Bronchial epithelial cell (primary cell): ENCODE measurements at places on chromosomes 3 and 15. TPM values are rescaled to one million over a fixed set of nuclear protein-coding genes. Genes with fewer than 3 reads are reported as not detected.
A peak's percentile ranks its signal among the peaks of the same experiment; 100 is the strongest.

DNA sequence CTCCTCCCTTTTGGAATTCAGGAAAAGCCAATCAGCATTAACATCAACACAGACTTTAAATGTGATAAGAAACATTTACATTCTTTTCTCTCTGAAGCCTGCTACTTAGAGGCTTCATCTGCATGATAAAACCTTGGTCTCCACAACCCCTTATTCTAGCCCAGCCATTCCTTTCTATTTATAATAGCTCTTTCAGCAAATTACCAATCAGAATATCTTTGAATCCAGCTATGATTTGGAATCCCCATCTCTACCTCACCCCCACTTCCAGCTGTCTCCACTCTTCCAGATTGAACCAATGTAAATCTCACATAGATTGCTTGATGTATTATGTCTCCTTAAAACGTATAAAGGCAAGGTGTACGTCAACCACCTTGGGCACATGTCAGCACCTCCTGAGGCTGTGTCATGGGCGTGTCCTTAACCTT lies 139.7 kb downstream of the TUSC7 start:
- DNase-seq: no peak

- no peak for DNase-seq
These were observed 88.3 kb downstream of the ARIH1 start for GRCh38 chr15:72562386-72562785.

DNA sequence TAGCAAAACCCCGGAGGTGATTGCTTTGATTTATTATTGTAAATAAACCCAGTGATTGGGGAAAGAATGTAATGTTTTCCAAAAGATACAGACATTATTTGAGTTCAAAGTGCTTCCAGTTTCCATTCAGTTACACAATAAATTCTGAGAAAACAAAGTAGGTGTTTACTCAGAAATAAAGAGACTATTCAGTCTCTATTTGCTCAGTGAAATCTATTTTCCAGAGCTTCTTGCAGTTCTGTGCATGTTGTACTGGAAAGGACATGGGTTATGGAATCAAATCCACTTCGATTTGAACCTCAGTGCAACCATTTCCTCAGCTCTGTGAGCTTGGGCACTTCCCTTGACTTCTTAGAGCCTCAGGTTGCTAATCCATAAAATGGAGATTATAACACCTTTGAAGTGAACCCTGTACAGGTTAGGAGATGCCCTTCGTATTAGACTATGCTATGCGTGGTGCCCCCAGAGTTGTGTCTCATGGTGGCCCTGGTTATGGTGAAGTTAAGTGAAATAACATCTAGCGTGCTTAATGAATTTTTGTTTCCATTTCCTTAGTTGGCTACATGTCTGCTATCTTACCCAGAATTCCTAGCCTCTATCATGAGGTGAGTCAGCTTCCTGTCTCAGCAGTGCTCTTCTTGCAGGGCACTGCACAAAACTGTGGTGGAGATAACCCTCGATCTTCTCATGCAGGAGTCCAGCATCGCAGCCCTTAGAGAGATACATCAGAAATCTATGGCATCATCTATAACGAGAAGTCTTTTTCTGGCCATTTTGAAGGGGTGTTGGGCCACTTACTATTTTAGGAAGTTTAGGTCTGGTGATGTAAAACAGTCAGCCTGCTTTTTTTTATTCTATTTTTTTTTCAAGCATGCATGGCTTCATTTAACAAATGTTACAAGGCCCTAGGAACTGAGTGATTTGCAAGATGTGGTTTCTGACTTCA lies 97.7 kb downstream of the RPL39L start:
- DNase-seq: peak; percentile 9

GRCh38 chr15:67267440-67267839 lies 12.9 kb downstream of the IQCH start:
- DNase-seq: no peak

STAB1 gene
- total RNA-seq: under 0.01 and 0.13 TPM in 2 replicates

DNA sequence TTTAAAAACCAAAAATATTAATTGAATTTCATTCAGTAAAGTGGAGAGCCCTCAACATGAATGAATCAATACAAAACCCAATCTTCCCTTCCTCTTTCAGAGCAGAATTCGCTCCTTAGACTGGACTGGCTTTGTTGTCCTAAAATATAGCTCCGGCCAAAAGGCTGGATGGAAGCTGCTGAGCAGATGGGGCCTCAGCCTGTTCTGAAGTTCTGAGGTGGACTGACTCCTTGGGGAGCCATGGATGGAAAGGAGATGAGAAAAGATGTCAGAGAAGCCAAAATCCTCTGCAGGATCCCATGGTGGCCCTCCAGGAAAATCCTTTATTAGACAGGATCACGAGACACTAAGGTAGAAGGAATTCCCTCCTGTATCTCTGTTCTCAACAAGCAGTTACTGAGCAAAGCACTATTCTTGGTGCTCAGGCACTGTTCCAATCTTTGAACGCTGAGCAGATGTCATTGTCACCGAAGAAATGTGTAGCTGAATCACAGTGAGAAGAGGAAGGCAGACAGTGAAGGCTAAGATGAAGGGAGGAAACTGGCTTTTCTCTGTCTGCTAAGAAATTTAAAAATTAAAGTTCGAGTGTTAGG lies 122.0 kb downstream of the SEMA6D start:
- no peak for DNase-seq

DNA sequence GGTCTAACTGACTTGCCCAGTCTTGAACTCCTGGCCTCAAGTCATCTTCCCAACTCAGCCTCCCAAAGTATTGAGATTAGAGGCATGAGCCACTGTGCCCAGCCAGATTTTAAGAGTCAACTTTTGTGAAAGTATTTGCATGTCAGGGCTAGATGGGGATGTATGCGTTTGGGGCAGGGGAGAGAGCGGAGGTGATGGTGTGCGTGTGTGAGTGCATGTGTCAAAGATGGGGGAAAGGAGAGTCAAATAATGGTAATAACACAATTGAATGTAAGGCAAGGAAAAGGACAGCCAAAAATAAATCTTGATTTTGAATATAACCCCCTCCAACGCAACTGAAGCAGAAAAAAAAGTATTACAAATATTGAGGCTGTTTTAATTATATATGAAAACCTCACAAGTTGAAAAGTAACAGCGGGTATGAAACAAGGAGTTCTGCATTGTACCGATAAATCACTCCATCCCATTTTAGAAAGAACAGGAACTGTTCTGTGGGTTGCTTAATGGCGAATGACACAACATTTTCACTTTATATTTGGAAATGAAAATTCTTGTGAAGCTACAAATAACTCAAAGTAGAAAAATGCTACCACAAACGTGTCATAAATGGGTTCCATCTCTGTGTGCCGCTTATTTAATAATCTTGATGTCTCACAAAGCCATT lies 29.9 kb upstream of the LDHAL6B start:
- no peak for DNase-seq

CADM2 gene
- total RNA-seq: under 0.01 and 0.26 TPM in 2 replicates

DNA sequence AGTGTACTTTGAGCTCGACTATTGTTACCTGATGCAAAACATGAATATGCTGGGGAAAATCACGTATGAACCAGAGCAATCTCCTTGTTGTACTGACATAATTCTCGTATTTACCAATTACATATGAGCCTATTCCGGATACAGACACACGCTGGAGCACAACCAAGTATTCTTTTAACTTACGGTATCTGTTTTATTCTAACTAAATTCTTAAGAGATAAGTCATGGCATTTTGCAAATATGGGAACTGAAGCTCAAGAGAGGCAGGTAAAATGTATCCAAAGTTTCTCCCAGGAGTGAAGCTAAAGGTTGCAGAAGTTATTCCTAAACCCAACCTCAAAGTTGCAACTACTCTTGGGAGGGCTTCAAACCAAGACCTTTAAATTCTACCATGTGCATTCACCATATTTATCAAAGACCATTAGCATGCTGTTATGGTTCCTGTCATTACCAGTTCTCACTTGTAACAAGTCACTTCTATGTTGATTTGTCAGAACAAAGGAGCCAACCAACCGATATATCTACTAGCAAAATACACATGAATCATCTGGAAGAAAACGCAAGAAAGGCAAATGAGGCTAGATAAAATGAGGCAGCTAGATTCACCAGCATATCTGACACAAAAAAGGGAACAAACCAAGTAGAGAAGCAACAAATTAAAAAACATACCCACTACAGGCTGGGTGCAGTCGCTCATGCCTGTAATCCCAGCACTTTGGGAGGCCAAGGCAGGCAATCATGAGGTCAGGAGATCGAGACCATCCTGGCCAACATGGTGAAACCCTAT lies 17.8 kb downstream of the TBL1XR1 start:
- DNase-seq: peak; percentile 86

GRCh38 chr3:20316238-20316637 lies 130.2 kb upstream of the SGO1 start:
- DNase-seq: no peak

DNA sequence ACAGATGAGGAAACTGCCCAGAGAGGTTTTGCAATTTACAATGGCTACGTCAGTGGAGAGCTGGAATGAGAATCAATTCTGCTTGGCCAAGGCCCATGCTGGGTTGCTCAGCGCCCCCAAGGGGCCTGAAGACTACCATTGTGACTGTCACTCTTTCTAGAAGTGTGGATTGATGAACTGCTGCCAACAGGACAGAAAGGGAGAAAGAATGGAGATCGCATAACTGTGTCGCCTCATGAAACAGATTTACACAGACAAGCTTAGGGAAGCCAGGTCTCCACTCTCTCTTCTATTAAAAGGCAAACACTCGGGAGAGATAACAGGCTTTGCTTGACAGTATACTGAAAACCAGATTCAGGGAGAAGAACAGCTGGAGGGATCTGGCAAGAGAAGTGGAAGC lies 160.0 kb downstream of the STT3B start:
- DNase-seq: no peak

- DNase-seq: no peak
These were observed 56.2 kb downstream of the SH3BP5 start for GRCh38 chr3:15276028-15276724.

HRG gene
- total RNA-seq: not detected in 2 replicates

- no peak for DNase-seq
These were observed 49.3 kb downstream of the SNX4 start for GRCh38 chr3:125470671-125471070.

DNA sequence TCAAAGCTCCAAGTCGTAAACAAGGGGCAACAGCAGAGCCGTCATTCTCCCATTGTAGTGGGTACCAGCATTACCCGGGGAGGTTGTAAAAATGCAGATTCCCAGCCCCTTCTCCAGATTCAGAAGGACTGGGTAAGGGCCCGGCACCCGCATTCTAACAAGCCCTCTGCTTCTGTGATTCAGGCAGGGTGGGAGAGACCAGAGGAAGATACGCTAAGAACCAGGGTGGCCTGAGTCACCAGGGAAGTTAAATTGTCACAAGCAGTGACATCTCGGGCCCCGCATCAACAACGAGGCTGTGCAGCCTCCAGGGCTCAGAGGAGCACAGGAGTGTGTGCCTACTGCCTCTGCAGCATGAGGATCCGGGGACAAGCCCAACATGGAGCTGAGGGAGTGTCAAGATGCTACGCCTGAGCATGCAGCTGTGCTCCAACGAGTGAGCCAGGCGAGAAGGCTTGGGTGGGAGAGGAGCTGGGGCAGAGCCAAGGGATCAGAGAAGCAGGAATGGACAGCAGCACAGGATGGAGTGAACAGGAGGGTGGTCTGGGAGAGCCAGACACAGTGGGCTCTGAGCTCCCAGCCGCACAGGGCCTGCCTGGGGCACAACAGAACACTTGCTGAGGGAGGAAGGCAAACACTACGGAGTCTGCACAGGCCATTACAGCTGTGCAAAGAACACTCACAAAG lies 68.5 kb downstream of the CPN2 start:
- DNase-seq: no peak

FMN1 gene
- total RNA-seq: 1.6 and 2.2 TPM in 2 replicates

DNA sequence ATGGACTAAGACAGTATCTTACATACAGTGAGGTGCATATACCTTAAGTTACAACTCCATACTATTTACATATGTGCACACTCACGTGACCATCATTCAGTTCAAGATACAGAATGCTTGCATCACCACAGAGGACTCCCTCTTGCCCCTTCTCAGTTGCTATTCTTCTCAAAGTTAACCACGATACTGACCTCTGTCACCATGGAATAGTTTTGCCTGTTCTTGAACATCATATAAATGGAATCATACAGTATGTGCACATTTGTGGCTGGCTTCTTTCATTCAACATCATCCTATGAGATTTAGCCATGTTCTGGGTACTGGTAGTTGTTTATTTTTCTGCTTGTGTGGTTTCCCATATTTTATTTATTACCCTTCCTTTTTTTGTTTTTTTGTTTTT lies 10.4 kb upstream of the ZSCAN2 start:
- no peak for DNase-seq

DNA sequence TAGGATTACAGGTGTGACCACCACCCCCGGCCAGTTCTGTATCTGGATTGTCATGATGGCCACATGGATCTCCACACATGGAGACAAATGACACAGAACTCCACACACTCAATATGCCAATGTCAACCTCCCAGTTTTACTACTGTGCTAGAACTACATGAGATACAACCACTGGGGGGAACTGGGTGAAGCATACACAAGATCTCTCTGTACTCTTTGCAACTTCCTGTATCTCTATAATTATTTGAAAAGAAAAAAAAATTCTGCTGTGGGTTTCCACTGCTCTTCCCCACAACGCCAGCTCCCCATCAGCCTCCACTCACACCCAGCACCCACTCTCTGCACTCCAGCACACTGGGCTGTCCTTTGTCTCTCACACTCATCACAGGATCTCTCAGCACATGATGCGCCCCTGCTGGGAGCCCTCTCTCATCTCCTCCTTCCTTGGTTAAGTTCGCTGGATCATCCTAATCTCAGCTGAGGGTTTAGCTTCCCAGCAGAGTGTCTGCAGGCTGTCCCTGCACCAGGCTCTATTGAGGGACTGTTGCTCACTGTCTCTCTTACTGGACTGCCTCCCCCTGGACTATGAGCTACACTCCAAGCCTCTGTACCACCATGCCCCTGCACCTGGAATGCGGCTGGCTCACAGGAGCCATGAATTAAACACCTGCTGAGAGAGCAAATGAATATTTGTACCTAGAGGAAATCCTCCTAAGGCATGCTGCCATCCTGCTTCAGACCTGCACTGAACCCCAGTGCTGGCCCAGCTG lies 10.7 kb upstream of the RAB43 start:
- DNase-seq: no peak

- DNase-seq: no peak
These were observed 585 bp downstream of the SLCO3A1 start for GRCh38 chr15:91853948-91854638.

GRCh38 chr15:57534281-57534680 lies 57.4 kb upstream of the MYZAP start:
- no peak for DNase-seq

DNA sequence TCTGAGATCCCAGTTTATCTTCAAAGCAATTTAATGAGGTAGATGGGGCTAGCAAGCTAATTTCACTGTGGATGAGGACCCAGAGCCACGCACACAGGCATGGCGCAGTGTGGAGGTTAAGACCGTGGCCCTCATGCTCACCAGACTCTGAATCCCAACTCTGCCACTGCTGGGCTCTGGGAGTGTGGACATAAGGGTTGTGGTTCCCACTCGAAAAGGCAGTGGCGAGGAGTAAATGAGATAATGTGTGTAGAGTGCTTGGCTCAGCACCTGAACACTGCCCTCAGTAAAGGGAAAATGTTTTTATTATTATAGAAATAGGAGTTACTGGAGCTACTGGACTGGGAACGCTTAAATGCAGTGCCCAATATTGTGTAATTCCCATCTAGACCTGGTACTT lies 243.5 kb upstream of the TPM1 start:
- no peak for DNase-seq
